ENCODE measurements at places on chromosomes 1 and 21.
A peak's percentile ranks its signal among the peaks of the same experiment; 100 is the strongest.

DNA sequence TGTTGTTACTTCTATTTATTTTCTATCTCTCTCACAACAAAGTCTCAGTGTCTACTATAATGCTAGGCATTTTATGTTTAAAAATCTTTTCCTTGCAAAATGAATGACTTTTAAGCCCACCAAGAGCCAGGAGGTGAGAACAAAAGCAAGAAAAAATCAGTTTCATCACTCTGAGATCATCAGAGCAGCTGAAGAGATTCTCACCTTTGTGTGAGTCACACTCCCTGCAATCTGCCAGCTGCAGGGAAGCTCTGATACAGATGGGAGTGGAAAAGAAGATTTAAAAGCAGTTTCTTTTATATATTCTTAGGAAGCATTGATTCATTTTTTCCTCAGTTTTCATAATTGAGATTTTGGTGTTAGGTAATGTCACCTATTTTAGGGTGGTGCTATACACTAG is 107.6 kb downstream of the LHX9 start:
- no peak for DNase-seq

DNA sequence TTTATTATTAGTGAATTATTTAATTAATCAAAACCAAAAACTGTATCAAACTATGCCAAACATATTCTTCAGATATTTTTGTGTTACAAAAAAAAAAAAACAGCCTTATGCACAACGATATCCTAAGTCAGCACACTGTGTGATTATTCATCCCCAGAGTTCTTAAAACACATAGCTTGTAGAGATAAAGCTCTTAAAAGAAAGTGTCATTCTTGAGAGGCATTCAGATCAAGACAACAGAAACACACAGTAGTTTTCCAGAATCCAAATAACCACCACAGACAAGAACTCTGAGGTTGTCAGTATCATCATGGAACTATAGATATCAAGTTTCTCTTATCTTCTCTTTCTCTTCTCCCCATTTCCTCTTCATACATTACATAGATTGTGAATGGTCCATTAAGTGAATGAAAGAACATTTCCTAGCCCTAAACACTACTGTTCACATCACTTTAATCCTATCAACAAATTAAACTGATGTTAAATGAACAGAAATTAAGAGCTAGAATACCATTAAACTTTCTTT is 13.5 kb downstream of the ZZZ3 start:
- DNase-seq = no peak

- DNase-seq = no peak
Measured at GRCh38 chr1:233673261-233673946, 59.5 kb downstream of the KCNK1 start.

DNA sequence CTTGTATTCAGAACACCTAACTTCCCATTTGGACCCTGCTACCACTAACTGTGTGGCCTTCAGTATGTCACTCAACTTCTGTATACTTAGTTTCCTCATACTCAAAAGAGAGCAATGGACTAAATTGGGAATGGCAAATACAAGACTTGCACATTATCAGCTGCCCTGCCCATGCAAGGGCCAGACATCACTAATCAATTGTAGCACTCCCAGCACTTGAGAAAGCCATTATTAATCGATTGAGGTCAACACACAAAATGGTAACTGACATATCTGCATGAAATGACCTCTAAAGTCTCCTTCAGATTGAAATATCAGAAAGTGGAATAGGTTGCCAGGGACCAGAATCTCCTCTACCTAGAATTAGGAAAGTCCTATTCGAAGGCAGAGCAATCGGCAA is 59.2 kb downstream of the MT1HL1 start:
- no peak for DNase-seq

DNA sequence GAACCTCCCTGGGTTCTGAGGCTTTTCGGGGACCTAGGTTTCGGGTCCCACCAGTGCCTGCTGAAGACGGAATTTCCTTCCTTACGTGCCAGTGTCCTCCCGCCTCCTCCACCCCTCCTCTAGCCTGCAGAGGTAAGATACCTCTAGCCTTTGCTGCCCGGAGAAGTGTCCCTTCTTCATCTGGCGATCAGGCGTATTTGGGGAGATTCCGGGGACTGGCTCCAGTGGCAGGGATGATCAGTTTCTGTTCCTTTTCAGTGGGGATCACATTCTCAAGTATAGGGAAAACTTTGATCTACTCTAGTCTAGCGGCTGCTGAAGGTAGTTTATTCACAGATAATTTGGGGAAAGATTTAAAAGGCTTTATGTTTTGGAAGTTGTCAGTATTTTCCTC is 674 bp downstream of the CEP350 start:
- peak; percentile 3 for DNase-seq

DNA sequence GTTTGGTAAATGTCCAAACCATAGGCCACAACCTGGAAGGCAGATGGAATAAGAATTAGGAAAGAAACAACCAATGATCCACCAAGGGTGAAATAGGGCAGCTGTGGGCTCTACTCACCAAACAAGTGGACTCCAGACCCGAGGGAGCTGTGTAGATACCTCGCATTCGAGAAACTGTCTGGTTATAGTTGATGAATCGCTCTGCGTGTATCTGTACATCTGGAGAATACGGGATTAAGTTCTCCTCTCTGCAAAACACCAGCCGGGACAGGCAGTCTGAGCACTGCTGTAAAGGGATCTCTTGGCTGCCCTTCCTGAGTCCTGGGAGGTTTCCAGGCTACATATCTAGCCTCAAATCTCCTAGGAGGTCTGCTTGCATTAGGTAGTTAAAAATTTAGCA is 9.4 kb upstream of the UBR4 start:
- DNase-seq = no peak
